ENCODE measurements at places on chromosomes 12 and 14.

GRCh38 chr14:60537663-60538062 is 28.7 kb downstream of the SIX6 start:
- DNase-seq, result no peak

- no peak for DNase-seq
These were observed 109.3 kb upstream of the TMTC1 start for GRCh38 chr12:29893002-29893401.

- DNase-seq, result no peak
These were observed 30.9 kb downstream of the GPR137C start for GRCh38 chr14:52583544-52583943.

DNA sequence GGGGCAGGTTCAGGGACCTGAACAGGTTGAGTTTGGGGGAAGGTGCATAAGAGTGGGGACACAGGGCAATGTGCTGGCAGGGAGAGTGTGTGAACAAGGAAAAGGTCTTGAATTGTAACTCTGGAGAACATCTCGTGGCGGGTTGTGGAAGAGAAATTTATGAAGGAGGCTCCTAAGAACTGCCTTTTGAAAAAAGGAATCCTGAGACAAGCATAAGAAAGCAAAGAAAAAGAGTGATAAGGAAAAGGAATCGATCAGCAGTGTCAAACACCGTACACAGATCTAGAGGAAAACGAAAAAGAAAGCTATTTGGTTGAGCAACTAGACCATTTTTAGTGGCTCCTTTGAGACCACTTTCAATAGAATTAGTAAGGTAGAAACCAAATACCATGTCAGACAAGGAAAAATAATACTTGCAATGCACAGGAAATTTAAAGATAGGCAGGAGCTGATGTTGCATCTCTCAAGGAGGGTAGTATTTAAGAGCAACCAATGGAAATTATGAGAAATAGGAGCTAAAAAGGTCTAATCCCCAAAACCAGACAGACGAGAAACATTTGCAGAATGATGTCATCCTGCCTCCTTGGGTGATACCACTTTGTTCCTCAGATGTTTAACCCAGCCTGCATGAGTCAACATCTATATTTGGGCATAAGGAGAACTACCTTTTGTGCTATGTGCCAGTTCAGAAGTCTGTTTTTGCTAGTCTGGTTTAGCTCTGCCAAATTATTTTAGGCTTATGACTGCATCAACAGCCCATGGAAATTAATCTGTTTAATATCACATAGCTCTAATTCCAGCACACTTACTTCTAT is 64.5 kb upstream of the STK38L start:
- DNase-seq, result no peak

DNA sequence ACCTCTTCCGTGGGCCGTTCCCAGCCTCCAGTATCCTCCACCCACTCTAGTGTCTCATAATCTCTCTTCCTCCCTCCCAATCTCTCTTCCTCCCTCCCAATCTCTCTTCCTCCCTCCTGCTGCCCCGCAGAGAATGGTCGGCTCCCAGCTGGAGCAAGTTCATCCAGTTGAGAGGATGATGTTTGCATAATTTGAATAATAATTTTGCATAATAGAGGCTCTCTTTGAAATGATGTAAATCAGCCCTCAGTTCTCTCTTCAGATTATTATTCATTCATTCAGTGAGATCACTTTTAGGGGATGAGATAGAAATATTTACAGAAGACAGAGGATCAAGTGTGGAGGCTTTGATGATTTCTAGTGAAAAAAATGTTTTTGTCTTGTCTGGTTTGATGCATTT is 125.0 kb downstream of the PTPN11 start:
- DNase-seq, result no peak

- no peak for DNase-seq
These were observed at the start of gene MGST1 for GRCh38 chr12:16347391-16348298. TSS of gene MGST1 (plus strand) at chr12:16347645. CDS start at chr12:16354253, 6,608 bp downstream.

GRCh38 chr12:26135010-26135420 is 10.2 kb upstream of the BHLHE41 start:
- no peak for DNase-seq

Measured in NCI-H1436 treated with DMSO at 0.1 percent for 48 hours (cell line).